ENCODE measurements at places on chromosomes 16 and 17. TPM values are rescaled to one million over a fixed set of nuclear protein-coding genes. Genes with fewer than 3 reads are reported as not detected.

- DNase-seq = no peak
Measured at GRCh38 chr16:69294051-69294450, 17.1 kb upstream of the VPS4A start.

DNA sequence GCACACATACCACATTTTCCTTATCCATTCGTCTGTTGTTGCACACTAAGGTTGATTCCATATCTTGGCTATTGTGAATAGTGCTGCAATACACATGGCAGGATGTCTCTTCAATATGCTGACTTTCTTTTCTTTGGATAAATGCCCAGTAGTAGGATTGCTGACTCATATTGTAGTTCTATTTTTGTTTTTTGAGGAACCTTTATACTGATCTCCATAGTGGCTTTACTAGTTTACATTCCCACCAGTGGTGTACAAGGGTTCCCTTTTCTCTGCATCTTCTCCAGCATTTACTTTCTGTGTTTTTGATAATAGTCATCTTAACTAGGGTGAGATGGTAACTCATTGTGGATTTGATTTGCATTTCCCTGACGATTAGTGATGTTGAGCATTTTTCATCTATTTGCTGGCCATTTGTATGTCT is 118.1 kb downstream of the STXBP4 start:
- DNase-seq = no peak

- no peak for DNase-seq
Measured at GRCh38 chr16:84737192-84738011, 37.6 kb downstream of the USP10 start.

GRCh38 chr16:84845496-84846002 is 25.8 kb downstream of the CRISPLD2 start:
- no peak for DNase-seq

DNA sequence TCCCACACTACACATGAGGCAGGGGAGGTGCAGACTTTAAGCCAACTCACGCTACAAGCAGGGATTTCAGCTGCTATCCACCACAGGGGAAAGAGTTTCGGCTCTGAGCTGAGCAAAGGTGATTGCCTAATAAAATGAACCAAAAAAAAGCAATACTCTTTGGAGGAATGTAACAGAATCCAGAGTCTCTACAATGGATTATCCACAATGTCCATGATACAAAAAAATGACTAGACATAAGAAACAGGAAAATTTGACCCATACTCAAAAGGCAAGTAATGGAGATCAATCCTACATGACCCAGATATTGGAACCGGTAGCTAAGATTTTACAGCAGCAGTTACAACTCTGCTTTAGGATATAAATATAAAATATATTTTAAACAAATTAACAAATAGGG is 19.0 kb upstream of the TMEM204 start:
- DNase-seq = no peak

DNA sequence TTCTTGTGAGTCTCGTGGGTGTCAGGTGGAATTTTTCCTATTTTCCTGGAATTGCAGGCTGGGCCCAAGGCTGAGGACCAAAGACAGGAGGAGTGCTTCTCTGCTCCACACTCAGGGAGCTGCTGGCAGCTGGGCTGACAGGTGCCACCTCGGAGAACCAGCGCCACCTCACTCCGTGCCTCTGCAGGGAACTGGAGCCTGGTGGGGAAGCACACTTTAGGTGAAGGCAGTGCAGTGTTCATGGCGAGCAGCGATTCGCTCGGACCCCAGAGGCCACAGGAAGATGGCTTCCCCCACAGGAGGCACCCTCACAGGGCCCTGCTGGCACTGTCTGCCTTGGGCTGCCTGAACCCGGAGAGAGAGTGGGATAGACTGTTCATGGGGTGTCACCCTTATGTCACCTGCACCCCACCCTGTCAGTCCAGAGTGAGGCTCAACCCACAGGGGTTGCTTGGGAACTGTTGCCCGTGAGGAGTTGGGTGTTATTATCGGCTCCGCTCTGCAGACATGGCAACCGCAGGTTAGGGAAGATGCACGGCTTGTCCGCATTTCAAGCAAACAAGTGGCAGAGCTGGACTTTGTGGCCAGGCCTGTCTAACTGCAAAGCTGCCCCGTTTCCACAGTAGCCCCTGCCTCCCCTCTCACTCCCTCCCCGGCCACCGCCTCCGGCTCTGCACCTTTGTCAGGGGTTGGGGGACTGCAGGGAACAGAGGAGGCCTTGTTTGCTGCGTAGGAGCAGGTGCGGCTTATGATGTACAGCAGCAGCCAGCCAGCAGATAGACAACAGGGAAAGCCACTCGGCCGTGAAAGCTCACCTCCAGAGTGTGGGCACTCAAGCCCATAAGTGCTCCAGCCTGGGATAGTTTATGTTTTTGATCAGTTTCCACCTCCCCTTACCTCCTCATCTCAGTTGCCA is 15.5 kb downstream of the TBC1D24 start:
- DNase-seq = no peak

The TOX3 gene
- not detected for total RNA-seq

The GUCY2D gene
- not detected for total RNA-seq

The TMEM204 gene
- total RNA-seq = 35.6 TPM

- no peak for DNase-seq
Measured at GRCh38 chr17:57309479-57309878, 53.2 kb downstream of the MSI2 start.

GRCh38 chr17:19610311-19610710 is 38.2 kb upstream of the ALDH3A2 start:
- no peak for DNase-seq

The SLC16A11 gene
- total RNA-seq = 0.39 TPM

- peak; percentile 85 for DNase-seq
Measured at GRCh38 chr16:58733671-58734458, at the start of gene GOT2. TSS of gene GOT2 (minus strand) at chr16:58734316. CDS start at chr16:58734228, 88 bp downstream.

DNA sequence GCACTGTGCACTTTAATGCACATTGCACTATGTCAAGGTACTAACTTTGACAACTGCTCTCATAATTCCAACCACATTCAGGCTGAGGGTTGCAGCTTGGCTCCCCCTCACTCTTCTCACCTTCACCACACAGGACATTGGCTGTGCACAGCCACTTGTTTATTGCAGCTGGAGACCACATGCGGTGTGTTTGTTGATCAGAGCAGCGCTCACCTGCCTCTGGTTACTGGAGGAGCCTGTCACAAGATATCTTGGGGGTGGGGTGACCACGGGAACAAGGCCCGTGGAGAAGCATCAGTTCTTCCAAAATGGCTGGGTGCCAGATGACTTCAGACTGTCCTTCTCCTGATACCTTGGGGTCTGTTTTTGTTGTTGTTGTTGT is 10.6 kb upstream of the CCL5 start:
- DNase-seq = peak; percentile 89

- no peak for DNase-seq
Measured at GRCh38 chr17:74992223-74992622, 4.8 kb downstream of the CDR2L start.

The GSG1L2 gene
- total RNA-seq = not detected

The TLCD1 gene
- total RNA-seq = 3.0 TPM

DNA sequence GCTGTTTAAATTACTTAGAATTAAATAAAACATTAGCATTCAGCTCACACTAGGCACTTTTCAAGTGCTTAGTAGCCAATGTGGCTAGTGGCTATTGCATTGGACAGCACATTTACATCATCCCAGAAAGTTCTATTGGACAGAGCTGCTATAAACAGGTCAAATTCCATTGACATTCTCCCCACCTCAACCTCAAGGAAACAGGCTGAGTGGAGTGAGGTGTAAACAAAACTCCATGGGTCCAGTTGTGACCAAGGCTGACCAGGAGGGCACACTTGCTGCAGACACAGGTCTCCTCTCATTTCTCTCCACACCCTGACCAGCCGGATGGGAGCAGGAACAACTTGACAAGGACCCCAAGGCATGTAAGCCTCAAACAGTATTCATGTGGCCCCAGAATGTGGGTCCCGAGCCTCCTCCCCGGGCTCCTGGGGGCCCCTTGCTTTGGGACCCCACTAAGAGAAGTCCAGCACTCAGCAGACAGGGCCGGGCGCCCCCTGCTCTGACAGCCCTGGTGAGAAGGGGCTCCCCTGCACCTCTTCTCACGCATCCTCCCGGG is 488 bp downstream of the C17orf113 start:
- no peak for DNase-seq

- DNase-seq = no peak
Measured at GRCh38 chr17:40486522-40487370, 14.7 kb downstream of the TNS4 start.

Data from activated CD8-positive, alpha-beta T cell treated with anti-CD3 and anti-CD28 coated beads, Interleukin-2, amount 10 ng/mL, durations not matched to agents 7 days and 5 days (primary cell).